ENCODE measurements at places on chromosomes 2 and 18.

DNA sequence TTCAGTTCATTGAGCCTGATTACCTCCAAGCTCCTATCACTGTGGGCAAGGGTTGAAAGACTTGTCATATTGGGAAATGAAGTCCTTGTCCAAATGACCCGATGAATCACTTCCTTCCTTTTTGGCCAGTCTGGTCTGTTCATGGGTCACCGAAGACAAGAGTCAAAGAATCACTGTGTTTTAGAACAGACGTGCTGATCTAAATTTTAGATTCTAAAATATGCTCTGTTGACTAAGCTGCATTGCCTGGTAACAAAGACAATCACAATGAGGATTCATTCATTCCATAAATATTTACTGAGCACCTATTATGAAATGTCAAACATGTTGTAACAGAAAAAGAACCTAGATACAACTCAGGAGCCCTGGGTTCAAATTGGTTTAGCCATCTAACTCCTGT, 99.4 kb upstream of the RND3 start:
- DNase-seq = no peak

DNA sequence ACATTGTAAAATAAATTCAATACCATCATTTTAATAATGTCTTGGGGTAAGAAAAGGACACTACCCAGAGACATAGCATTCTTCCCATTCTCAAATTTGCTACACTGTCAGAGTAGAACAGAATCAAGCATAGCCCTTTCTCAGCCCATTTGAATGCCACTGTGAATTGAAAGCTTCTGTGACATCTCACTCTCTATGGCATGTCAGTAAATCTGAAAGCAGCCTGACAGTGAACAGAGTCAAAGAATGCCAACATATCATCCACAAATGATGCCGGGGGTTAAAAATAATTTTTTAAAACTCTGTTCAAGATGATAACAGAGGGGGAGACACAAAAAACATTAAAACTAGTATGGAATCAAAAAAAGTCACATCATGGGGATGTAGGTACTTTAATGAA, 17.6 kb downstream of the SUCLG1 start:
- DNase-seq = no peak

- DNase-seq = no peak
Measured at GRCh38 chr2:227890495-227891079, 19.2 kb downstream of the DAW1 start.

- DNase-seq = no peak
Measured at GRCh38 chr2:73297586-73297985, 4.2 kb upstream of the EGR4 start.
